ENCODE measurements at places on chromosomes 7 and 10.

GRCh38 chr10:132886211-132887099, 55.9 kb downstream of the CFAP46 start:
- no peak for DNase-seq

- DNase-seq, result no peak
These were observed 2.4 kb downstream of the GNG11 start for GRCh38 chr7:93923942-93924341.

DNA sequence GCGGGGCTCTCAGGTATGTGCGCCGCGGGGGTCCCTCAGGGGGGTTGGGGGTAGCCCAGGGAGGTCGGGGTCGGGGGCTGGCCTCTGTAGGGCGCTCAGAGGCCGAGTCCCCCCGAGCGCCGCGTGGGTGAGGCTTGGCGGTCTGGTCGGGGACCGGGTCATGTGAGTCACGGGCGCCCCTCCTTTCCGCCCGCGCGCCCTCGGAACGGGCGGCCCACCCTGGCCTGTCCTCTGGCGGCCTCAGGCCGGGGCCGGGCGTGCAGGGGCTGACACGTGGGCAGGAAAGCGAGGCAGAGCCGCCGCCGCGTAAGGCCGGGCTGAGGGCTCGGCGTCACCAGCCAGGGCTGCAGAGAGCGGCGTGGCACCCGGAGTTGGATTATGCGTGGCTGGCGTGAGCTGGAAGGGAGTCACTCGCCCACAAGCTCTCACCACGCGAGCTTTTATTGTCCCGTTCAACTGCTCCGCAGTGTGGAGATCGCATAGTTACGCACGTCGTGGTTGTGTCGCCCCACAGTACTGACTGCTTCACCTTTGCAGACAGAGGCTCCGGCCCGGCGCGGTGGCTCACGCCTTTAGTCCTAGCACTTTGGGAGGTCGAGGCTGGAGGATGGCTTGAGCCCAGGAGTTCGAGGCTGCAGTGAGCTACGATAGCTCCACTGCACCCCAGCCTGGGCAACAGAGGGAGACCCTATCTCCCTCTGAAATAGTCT, 385 bp downstream of the SHLD2 start:
- peak; percentile 54 for DNase-seq

GRCh38 chr7:121072826-121073225, 84.3 kb downstream of the CPED1 start:
- no peak for DNase-seq

DNA sequence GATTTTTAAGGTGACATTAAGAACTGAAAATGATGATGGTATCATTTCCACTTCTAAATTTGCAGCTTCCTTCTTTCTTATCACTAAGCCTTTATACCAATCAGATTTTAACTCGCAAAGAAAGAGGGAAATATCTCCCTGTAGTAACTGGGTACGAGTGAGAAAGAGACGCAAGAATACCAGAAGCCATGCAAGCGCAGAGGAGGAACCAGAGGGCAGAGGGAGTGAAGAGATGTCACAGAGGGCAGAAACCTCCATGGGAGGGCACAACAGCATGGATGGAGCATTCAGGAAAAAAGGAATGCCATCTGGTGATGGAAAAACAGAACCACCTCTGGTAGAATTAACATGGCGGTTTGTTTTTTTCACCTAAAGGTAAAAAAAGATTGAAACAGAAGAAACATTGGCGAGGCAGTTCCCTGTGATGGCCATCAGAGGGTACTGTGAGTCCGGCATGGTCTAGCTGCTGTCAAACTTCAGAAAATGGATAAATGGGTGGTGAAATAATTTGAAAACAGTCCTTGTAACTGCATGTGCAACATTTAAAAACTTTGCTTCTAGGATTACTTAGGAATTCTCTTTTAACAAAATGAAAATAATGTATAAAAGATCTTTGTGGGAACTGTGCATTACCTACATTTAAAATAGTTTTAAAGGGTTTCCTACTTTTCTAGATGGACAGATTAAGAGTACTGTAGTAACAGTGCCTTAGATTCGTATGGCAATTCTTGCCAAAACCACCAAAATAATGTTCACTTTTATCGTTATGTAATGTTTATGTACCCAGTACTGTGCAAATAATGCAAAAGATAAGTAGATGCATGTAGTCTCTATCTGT, 91.8 kb downstream of the ARHGAP12 start:
- DNase-seq, result no peak

- no peak for DNase-seq
These were observed 276.5 kb downstream of the MAGI2 start for GRCh38 chr7:79176859-79177477.

GRCh38 chr10:112215342-112215774, 31.8 kb upstream of the GPAM start:
- DNase-seq, result no peak

DNA sequence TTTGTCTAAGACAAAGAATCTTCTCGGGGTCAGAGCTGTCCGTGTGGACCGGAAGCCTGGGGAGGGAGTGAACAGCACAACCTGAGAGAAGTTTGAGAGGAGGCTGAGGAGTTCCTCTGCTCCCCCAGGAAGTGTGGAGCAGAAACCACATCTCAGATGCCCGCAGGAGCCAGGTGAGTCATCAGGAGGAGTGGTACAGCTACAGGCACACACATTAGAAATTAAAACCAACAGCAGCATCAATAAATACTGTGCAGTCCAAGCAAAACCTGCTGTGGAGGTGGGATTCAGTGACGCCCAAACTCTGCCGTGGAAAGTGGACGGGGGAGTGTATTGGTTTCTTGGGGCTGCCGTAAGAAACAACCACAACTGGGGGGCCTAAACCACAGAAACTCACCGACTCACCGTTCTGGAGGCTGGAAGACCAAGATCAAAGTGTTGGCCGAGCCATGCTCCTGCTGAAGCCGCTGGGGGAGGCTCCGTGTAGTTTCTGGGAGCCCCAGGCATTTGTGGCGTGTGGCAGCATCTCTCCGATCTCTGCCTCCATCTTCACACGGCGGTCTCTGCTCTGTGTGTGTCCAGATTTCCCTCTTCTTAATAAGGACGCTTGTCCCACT, 31.2 kb upstream of the GARS1 start:
- no peak for DNase-seq

DNA sequence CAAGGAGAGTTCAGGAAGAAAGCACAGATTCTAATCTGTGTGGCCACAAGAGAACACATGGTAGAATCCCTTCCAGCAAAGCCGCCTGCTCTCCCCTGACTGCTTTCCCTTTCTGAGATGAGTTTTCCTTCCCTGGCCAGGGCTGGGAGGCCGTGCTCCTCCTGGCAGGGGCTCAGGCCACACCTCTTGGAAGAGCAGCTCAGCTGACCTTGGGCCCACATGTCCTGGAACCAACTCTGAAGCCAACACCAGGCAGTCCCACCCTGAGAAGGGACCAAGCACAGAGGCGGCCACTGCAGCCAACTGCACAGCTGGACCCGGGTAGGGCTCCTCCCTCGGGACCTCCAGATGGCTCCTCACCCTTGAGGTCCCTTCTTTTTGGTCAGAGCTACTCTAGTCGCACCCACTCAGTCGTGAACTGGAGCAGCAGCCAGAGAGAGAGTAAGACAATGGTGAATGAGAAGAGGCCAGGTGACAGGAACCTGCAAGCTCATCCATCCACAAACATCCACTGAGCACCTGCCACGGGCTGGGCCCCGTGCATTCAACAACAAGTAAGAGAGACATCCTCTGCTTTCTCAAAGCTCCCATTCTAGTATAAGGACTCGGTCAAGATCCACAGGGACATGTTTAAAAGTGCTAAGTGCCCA, 40.3 kb downstream of the FAM53B start:
- DNase-seq, result no peak

- DNase-seq, result no peak
These were observed 37.8 kb downstream of the SFMBT2 start for GRCh38 chr10:7373039-7373438.

DNA sequence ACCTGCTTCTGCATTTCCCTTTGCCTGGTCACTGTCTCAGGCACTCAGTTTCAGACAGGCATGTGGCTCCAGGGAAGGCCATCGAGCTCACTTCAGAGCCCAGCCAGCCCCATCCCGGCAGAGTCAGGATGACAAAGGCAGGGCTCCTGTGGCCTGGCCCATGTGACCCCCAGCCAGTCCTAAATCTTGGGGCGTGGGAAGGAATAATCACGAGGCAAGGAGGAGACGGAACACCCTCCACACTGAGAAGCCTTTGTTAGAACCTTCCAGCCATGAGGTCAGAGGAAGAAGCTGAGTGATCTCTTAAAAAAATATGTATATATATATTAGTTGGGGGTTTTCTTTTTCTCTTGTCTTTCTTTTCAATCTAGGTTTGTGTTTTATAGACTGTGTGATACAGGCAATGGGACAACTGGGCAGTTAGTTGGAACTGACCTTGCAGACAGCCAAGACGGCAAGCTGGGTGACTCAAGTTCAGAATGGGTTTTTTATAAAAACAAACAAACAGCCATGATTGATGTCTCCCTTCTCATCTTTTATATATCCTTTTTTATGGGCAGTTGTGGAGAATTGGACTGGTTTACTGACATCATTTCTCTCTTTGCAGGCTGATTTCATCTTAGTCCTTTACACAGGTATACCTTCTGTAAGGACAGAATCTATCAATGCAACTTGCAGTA, 60.8 kb downstream of the CHN2 start:
- DNase-seq, result no peak

DNA sequence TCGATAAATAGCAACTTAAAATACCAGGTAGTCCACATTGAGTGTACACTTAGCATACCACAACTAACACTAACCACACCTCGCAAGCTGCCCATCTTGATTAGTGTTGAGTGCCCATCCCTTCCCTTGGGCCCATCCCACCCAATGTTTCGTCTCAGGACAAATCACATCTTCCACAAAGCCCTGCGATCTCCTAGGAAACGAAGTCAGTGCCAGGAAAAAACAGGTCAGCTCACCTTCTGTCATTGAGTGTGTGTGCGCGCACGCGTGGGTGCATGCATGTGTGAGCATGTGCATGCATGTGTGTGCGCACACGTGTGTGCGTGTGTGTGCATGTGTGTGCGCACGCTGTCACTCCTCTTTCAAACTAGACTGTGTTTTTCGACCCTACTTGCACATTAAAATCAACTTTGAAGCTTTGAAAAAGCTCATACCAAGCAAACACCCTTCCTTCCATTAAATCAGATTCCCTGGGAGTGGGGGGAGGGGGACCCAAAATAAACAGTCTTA, 48.8 kb upstream of the OPALIN start:
- DNase-seq, result no peak

Data from activated CD4-positive, alpha-beta T cell treated with anti-CD3 and anti-CD28 coated beads for 24 hours (primary cell).